ENCODE measurements at places on chromosomes 7 and 10.

GRCh38 chr7:1758028-1758858 lies 88.2 kb downstream of the ELFN1 start:
- DNase-seq: no peak

DNA sequence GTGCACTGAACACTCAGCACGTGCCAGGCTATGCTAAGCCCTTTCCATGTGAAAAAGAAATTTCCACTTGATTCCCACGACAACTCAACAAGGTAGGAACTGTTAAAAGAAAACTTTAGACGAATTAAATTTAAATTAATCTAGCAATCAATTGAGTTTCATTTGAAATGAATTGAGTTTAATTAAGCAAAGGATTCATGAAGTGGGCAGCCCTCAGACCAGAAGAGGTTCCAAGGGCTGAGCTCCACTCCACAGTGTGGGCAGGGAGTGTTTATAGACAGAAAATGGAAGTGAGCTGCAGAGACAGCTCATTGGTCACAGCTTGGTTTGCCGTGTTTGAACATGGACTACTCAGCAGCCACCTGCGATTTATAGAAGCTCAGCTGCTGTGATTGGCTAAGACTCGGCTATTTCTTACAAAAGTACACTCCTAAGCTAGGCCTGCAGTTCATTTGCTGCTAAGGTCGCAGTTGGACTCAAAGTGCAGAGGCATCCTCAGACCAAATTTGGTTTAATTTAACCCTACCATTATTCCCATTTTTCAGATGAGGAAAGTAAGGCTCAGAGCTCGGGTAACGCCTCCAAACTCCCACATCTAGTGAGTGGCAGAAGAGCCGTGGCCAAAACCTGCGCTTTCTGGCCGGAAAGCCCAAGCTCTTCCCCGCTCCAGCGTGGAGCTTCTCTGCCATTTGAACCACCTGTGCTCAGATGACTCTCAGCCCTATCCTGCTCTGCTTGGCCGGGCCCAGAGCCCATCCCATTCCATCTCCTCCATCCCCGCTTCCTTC lies 24.9 kb downstream of the CALML3 start:
- DNase-seq: no peak

DNA sequence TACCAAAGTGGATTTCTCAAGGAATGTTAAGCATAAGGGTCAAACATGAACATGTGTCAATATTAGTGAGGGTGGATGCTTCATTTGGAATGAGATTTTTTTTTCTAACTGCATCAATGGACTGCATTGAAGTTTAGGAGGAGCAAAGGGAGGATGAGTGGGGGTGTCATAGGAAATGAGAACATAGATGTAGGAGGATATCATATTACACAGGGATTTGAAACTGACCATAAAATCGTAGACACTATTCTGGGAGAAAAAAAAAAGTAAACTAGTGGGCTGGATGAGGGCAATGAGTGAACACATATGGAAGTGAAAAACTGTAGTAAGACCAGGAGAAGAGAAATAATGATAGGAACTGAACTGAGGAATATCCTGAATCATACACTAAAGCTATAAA lies 109.4 kb downstream of the SEMA3A start:
- no peak for DNase-seq

DNA sequence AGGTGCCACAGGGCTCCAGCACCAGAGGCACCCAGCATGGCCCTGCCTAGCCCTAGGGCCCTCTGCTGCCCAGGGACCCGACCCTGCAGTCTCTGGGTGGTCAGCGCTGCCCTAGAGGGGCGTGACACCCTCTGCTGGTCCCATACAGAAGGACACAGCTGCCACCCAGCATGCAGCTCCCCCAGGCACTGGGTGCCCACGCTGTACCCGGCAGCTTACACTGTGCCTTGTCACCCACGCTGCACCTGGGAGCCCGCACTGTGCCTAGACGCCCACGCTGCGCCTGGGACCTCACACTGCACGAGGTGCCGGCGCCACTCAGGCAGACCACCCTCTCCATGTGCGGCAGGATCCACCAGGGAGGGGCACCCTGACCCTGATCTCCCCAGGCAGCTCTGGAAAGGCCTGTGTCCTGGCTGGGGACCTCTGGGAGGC lies 55.2 kb downstream of the PWWP2B start:
- DNase-seq: peak; percentile 52

DNA sequence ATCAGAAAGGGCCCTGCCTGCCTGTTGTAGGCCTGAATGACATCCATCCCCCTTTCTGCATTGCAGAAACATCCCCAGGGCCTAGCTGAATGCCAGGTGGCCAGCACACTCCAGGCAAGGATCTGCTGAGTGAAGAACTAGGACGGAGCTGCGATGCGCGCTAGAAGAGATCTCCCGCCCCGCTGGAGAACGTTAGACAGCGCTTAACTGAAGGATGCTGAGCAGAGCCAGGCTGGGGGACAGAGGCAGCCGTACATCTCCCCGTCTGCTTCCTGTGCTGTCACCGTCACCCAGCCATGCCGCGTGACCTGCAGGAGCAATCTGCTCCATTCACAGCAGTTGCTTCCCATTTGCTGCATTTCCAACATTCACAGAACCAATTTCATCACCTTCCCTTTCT lies 73.3 kb downstream of the FAM53B start:
- DNase-seq: no peak

GRCh38 chr10:114103284-114103683 lies 59.6 kb downstream of the ADRB1 start:
- no peak for DNase-seq

DNA sequence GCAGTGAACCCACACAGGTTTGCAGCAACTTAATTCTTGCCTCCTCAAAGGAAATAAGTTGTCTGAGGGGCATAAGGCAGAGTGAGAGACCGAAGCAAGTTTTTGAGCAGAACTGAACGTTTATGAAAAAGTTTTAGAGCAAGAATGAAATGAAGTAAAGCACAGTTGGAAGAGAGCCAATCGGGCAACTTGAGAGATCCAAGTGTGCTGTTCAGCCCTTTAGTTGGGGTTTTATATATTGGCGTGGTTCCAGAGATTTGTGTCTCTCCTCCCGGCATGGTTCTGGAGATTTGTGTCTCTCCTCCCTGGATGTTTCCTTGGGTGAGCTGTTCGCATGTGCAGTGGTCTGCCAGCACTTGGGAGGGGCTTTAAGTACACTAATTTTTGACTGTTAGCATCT lies 141.4 kb upstream of the DGKB start:
- DNase-seq: no peak

DNA sequence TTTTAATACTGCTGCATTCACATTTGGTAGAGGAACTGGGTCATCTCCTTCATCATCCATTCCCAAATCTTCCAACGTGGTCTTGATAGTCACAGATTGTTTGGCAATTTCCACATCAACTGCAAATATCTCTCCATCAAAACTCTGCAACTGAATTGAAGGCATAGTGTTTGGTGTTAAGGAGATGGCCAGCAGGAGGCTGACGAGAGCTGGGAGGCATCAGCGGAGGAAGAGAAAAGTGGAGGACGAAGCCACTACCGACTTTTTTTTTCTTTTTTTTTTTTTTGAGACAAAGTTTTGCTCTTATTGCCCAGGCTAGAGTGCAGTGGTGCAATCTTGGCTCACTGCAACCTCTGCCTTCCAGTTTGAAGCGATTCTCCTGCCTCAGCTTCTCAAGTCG lies 205.0 kb upstream of the KCTD7 start:
- no peak for DNase-seq

- no peak for DNase-seq
These were observed 88.9 kb downstream of the CTTNBP2 start for GRCh38 chr7:117784315-117784714.

GRCh38 chr7:2612445-2613097 lies 19.2 kb upstream of the TTYH3 start:
- DNase-seq: no peak

DNA sequence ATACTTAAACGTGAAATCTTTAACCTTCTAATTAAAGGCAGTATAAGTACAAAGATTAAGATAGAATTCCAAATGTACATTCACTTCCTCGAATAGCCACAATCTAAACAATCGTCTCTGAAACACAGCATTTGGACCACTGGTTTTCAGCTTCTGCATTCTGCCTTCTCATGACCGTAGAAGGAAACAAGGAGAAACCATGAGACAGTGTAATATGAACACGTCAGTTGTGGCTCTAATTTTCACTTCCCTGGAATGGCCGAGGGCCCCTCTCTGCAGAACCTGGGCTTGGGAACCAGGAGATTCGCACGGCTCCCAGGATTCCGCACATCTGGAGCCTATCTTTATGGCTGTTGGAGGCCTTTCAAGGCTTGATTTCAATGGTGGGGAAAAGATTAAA lies 189.3 kb downstream of the KLF6 start:
- DNase-seq: no peak

DNA sequence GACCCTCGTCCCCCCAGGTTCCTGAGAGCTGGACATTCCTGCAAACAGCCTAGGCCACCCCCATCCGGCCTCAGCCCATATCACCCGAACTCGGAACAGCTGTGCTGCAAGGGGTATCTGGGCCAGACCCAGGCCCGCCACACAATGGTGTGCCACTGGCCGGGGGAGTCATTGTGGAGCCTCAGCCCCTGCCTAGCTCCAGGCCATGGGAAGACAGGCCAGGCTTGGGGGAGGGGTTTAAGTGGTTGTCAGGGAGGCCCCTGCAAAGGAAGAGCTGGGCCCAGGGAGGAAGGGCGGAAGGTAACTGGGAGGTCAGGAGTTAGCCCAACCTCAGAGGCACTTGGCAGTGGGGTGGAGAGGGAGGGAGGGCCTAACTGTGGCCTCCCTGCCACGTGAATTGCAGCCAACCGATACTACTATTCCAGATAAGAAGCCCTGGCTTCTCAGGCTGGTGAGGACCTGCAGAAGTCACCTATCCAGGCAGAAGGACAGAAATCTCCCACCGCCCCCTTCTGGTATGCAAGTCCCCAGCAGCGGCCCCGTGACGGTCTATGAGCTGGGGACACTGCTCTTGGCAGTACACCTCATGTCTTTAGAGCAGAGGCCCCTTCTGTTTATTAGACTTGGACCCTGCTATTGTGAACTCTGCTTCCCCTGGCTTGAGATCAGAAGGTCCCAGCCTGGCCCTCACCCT lies 26.8 kb downstream of the VSIR start:
- DNase-seq: no peak

GRCh38 chr7:155532792-155533119 lies 13.6 kb downstream of the CNPY1 start:
- no peak for DNase-seq

DNA sequence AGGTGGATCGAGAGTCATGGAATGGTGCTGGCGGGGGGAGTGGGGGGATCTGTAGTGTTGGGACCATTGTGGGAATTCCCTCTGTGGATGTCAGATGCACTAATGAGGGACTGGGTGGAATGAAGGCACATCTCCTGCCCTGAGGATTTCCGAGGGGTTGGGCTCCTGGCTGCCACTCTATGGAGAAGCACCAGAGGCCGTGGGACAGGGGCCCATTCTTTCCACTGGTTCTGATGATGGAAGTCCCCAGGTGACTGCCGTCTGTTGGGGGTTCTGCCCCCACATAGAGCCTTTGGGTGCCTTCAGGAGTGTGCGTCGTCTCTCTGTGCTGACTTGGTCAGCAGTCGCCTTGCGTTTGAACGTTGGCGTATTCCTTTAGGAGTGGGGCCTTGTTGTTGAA lies 202.9 kb downstream of the GLRX3 start:
- DNase-seq: no peak

Measured in activated T-cell treated with anti-CD3 and anti-CD28 coated beads, Interleukin-2, amount 50 U/mL, for 1 hour (primary cell).